Stimulated activated CD4-positive, alpha-beta T cell treated with anti-CD3 and anti-CD28 coated beads, TNF-alpha, amount 100 ng/mL, for 1 hour (primary cell): ENCODE measurements at places on chromosomes 5 and 9.

DNA sequence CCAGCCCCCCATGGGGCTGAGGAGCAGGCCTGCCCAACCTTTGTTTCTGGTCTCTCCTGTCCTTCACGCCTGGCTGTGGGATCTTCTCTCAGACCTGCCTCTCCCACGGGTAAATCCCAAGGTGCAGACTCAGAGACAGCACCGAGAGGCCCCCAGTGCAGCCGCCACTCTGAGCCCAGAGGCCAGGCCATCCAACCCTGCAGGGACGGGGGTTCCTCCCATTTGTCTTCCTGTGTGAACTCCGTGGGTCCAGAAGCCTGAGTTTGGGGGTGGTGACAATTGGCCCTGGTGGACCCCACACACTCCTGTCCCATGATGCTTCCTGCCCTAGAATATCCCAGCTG is 123.4 kb downstream of the ADAMTS2 start:
- no peak for DNase-seq

DNA sequence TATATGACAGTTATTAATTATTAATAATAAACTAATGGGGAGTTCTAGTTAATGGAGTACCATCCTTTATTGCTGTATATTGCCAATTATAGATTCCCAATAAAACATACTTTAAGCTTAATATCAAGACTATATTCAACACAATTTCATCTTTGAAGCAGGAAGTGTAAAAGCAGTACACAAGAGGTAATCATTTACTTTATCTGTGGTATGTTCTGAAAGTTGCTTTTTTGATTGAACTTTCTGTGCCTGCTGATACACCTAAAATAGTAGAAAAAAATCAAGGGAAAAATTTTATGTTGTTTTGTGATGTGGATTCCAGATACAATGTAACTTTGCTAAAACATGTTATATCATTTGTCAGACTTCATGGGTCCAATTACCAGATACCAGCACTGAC is 58.0 kb downstream of the ACO1 start:
- DNase-seq, result no peak

GRCh38 chr9:30970812-30971211 is 1413.6 kb upstream of the ACO1 start:
- no peak for DNase-seq

DNA sequence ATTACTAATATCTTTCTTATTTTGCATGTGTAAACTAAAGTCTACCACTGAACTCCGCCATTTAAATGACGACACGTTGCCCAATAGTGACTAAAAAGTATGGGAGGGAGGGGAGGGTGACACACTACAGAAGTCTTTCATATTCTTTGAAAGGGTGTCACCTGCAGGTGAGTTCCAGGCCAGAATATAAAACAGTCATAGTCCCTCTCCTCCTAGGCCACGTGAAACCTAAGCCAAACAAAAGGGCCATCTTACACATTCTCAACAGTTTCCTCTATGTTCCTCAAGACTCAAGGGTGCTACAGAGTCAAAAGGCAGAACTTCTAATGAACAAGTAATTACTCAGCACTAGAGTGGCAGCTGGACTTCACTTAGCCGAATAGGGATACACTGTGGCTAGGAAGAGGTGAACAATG is 6.4 kb downstream of the CEMIP2 start:
- no peak for DNase-seq

GRCh38 chr5:154190595-154191304 is at the start of gene GALNT10:
Gene GALNT10 (plus strand): TSS chr5:154190733. CDS start chr5:154190867, 134 bp downstream.
- DNase-seq, result no peak

GRCh38 chr9:90517103-90517502 is 125.5 kb downstream of the DIRAS2 start:
- DNase-seq, result no peak

DNA sequence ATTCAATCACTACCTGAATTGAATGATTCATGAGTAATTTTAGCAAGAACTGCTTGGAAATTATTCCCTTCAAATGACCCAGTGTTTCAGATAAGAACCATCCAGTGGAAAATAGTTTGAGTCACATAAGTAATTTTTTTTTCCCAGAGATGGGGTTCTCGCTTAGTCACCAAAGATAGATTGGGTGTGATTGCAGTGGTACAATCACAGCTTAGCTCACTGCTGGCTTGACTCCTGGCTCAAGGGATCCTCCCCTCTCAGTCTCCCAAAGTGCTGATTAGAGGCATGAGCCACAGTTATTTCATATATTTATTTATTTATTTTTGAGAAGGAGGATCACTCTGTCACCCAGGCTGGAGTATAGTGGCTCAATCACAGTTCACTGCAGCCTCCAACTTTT is 574.5 kb upstream of the ARRDC3 start:
- no peak for DNase-seq

DNA sequence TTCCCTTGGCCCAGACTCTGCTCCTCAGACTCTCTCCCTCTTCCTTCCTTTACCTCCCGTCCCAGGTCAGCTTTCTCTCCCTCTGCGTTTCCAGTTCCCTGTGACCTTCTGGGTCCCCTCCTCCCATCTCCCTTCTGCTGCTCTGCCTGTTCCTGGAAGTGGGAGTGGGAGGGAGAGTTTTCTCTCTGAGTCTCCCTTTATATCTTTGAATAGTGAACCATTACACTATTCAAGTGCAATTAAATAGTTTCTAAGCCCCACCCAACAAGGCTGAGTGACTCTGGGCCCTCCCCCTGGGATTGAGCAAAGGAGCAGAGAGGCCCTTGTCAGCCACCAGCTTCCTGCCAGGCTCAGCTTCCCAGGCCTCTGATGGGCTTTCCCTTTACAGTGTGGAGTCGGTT is 34.8 kb downstream of the THBS4 start:
- DNase-seq, result no peak

DNA sequence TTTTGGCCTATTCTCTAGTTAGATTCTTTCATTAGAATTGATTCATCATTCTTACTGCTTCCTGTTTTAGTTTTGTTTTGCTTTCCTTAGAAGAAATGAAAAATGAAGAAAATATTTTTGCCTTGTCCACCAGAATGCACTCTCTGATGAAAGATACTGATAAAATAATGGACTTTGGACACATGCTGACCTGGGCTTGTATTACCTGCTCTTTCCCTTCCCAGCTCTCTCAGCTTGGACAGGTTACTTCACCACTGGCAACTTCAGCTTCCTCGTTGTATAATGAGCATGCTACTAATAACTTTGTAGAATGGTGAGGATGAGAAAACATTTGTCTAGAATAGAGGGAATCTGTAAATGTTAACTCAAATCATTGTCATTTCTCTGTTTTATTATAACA is 1468.1 kb upstream of the WWC1 start:
- DNase-seq, result no peak

GRCh38 chr5:57776035-57776434 is 293.4 kb upstream of the ACTBL2 start:
- no peak for DNase-seq

GRCh38 chr5:153447534-153447933 is 42.9 kb upstream of the GRIA1 start:
- DNase-seq, result no peak

DNA sequence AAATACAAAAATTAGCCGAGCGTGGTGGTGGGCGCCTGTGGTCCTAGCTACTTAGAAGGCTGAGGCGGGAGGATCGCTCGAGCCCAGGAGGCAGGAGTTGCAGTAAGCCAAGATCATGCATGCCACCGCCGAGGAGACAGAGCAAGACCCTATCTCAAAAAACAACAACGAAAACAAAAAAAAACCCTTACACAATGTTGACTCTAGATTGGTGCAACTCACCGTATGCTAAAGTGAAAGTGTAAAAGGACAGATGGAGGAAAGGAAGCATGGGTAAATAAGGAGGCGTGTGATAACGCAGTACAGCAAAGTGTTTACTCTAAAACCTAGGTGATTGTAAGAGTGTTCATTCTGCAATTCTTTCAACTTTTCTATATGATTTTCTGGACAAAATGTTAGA is 15.9 kb upstream of the RUFY1 start:
- no peak for DNase-seq

DNA sequence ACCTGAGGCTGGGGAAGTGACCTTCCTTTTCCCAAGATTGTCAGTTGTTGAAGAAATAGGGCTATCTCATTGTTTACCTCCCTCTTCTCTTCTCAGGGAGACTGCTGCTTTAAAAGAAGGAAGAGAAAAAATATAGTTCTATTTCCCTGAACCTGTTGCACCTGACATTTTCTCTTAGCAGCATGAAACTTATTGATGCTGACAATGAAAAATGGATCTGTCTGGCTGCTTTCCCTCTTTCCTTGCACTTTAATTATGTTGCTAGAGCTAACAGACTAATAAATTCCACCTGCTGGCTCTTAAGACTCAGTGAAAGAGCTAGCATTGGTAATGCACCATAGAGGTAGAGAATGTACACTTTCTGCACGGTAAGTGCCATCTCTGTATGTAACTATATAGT is 6.2 kb upstream of the CKMT2 start:
- DNase-seq, result no peak

GRCh38 chr9:19155106-19155935 is 28.0 kb upstream of the PLIN2 start:
- DNase-seq, result no peak

DNA sequence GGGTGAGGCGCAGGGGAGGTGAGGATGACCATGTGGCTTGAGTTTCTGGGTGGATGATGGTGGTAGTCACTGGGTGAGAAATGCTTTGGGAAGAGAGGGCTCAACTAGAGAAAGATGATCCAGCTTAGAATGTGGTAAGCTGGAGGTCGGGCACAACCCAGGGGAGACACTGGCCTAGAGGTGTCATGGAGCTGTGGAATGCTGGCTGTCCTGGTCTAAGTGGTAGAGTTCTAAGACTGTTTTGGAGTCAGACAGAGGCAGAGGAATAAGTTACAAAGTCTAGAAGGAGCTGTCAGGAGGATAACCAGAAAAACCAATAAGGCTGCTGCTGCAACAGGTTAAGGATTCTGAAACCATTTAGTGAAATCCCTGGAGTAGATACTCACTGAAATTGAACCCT is 19.2 kb upstream of the ACSL6 start:
- DNase-seq, result no peak

- DNase-seq, result no peak
These were observed 7.0 kb downstream of the TEX48 start for GRCh38 chr9:114674798-114675540.

DNA sequence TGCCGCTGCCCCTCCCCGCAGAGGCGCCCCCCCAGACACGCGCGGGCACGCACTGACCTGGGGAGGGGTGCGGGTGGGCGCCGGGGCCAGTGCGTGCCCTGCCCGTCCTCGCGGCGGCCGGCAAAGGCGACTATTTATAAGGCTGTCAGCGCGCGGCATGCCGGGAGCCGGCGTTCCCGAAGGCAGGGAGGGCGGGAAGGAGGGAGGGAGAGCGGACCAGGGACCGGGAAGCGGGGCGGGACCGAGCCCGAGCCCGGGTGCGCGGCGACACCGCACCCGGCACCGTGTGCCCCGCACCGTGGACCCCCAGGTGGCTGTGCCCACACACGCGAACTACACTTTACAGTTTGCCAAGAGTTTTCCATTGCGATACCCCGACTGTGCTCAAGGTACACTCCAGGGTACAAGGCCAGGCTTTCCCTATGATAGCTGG is at the start of gene AK1:
AK1 (minus strand) TSS at position 110 of the 433 bp plus-strand sequence. CDS start 3,058 bp downstream, outside the sequence.
- no peak for DNase-seq

DNA sequence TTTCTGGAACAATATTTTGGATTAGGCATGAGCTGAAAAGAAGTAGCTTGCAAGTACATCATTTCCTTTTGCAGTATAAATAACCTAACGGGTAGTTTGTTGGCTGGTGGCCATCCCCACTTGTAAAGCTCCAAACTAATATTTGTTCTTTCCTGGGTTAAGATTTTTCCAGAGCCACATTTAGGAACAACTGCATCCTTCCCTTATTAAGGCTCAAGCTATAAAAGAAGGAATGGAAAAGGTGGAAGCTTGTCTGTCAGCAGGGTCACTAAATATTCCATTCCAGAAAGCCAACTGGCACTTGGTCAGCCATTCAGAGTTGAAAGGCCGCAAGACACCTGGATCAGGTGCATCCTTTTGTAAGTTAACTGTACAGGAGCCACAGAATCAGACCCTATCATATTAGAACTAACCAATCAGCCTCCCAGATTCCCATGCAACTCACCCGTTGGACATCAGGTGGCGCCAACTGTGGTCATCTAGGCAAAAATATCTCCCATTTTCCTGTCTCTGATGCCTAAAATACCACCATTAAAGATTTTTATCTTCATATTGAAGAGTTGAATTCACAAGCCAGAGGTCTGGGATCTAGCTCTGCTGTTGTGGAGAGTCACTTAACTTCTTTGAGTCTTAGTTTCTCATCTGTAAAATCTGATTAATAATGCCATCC is 82.9 kb downstream of the PTCD2 start:
- no peak for DNase-seq

- DNase-seq, result no peak
These were observed 67.8 kb downstream of the RALGPS1 start for GRCh38 chr9:126982215-126983002.

DNA sequence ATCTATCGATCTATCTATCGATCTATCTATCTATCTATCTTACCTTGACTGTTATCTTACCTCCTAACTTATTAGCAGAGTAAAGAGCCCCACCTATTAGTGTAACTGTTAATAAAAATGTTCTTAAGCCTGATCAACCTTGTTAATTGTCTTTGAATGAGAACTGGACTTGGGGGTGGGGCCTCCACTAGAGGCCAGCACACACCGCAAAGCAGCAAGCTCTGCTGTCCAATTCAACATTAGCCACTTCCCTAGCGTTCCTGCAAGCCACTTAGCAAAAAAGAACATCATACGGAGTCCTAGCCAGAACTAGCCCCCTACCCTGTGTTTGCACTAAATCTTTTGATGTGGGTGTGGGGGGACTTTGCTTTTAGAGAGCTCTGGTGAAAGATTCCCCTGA is 515.8 kb downstream of the KDM4C start:
- DNase-seq, result no peak

GRCh38 chr5:17261075-17261474 is 43.6 kb downstream of the BASP1 start:
- DNase-seq, result no peak

- no peak for DNase-seq
These were observed 97.7 kb downstream of the CFAP95 start for GRCh38 chr9:69918322-69918721.

GRCh38 chr5:148687427-148687826 is 33.1 kb upstream of the HTR4 start:
- no peak for DNase-seq

DNA sequence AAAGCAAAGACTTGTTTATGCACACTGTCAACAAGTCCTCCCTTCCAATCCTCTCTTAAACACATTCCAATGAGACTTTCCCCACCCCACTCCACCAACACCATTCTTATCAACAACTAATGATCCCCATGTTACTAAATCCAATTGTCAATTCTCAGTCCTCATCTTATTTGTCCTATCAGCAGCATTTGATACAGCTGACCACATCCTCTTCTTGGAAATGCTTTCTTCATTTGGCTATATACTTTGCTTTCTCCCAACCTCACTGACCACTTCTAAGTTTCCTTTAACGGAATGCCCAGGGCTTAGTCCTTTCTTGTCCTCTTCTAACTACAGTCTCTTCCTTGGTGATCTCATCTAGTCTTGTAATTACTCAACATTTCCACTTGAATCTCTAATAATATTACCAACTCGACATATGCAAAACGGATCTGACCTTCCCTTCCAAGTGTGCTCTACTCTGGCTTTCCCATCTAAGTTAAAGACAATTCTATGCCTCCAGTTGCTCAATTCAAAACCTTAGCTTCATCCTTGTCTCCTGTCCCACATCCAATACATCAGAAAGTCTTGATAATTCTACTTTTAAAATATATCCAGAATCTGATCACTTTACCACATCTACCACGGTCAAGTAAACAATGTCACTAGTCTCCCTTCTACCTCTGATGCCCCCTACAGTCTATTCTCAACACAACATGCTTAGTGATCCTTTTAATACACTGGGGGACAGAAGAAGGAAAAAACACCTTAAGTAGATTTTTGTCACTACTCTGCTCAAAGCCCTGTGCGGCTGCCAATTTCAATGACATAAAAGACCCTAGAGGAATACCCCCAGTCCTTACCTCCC is 25.5 kb downstream of the AGTPBP1 start:
- no peak for DNase-seq
